ENCODE measurements at places on chromosomes 6 and 20.

GRCh38 chr20:38212806-38213606, 47.5 kb downstream of the KIAA1755 start:
- DNase-seq = no peak

GRCh38 chr6:135475292-135475886, 22.2 kb downstream of the AHI1 start:
- no peak for DNase-seq

DNA sequence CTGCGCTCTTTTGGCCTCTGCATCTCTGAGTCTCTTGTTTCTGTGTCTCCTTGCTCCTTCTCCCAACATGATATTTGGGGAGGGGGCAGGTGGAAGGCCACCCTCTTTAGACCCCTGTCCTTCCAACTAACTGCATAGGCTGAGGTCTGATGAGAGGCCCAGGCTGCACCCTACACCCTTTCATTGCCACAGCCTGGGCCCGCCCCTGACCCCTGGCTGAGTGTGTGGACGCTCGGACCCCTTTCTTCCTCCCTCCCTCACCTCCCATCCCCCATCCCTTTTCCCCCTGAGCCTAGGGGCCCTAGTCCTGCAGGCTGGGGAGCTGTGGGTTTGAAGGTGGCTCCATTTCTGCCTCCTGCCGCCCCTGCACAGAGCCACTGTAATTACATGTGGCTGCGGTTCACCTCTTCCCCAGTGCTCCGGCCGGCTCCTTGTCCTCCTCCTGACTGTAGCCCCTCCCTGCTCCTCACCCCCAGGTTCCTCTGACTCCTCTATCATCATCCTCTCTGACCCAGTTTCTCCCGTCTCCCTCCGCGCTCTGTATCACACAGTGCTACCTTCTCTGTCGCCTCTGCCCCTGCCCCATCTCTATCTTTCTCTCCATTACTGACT, 6.8 kb downstream of the MDFI start:
- DNase-seq = no peak

GRCh38 chr6:157033428-157034140, 256.4 kb downstream of the ARID1B start:
- DNase-seq = no peak

- no peak for DNase-seq
These were observed 8.0 kb downstream of the RNF217 start for GRCh38 chr6:124970243-124970642.

GRCh38 chr6:34235307-34236130, 1.2 kb upstream of the HMGA1 start:
- DNase-seq = peak; percentile 24

Measured in stimulated activated CD4-positive, alpha-beta T cell treated with anti-CD3 and anti-CD28 coated beads, Interleukin-1b, Interleukin-23, amount 100 ng/mL, for 1 hour (primary cell).